ENCODE measurements at places on chromosomes 3 and 15. TPM values are rescaled to one million over a fixed set of nuclear protein-coding genes. Genes with fewer than 3 reads are reported as not detected.

Gene CELSR3
- 0.23 TPM for total RNA-seq

Gene GNB5
- total RNA-seq = 34.5 TPM

Gene KLHL40
- total RNA-seq = not detected

Gene ROBO2
- 0.25 TPM for total RNA-seq

Gene TMEM158
- total RNA-seq = 1.0 TPM

Gene PP2D1
- not detected for total RNA-seq

Gene CELF6
- total RNA-seq = 1.3 TPM

Gene FETUB
- total RNA-seq = 55.1 TPM

Gene ZNF80
- not detected for total RNA-seq

Gene ST3GAL6
- total RNA-seq = 17.8 TPM

Gene ACP3
- total RNA-seq = 0.35 TPM

Gene CNOT10
- total RNA-seq = 13.4 TPM

Gene CHD2
- total RNA-seq = 62.2 TPM

Gene CLASP2
- 19.2 TPM for total RNA-seq

Gene OR5K4
- not detected for total RNA-seq

Gene CCR8
- not detected for total RNA-seq

Gene MESP2
- not detected for total RNA-seq

Gene VPS18
- total RNA-seq = 10.8 TPM

Gene GP9
- total RNA-seq = not detected

Gene CDHR4
- total RNA-seq = not detected

Gene SMAD6
- total RNA-seq = 12.2 TPM

Gene LOXL1
- 0.58 TPM for total RNA-seq

Gene MST1R
- 0.57 TPM for total RNA-seq

Gene ZDHHC3
- total RNA-seq = 36.7 TPM

Gene SLC6A1
- total RNA-seq = 70.1 TPM

Gene ZIC1
- total RNA-seq = 12.2 TPM

Gene TMEM44
- 6.8 TPM for total RNA-seq

Gene TMEM108
- total RNA-seq = not detected

Gene MASP1
- total RNA-seq = 109 TPM

Gene MGLL
- 119 TPM for total RNA-seq

Gene C3orf22
- total RNA-seq = not detected

Gene ISY1
- 3.9 TPM for total RNA-seq

Gene SI
- total RNA-seq = not detected

Gene ARGFX
- not detected for total RNA-seq

Gene COL6A5
- not detected for total RNA-seq

Gene LYZL4
- total RNA-seq = not detected

Gene EDEM1
- 89.5 TPM for total RNA-seq

Gene LMAN1L
- total RNA-seq = not detected

Gene GOLGA8R
- 1.2 TPM for total RNA-seq

Gene RBPMS2
- total RNA-seq = 13.6 TPM
